Brain pericyte (primary cell): ENCODE measurements at places on chromosomes 2 and 18.

GRCh38 chr18:59783138-59783537, 85.9 kb upstream of the CCBE1 start:
- peak; percentile 25 for DNase-seq

DNA sequence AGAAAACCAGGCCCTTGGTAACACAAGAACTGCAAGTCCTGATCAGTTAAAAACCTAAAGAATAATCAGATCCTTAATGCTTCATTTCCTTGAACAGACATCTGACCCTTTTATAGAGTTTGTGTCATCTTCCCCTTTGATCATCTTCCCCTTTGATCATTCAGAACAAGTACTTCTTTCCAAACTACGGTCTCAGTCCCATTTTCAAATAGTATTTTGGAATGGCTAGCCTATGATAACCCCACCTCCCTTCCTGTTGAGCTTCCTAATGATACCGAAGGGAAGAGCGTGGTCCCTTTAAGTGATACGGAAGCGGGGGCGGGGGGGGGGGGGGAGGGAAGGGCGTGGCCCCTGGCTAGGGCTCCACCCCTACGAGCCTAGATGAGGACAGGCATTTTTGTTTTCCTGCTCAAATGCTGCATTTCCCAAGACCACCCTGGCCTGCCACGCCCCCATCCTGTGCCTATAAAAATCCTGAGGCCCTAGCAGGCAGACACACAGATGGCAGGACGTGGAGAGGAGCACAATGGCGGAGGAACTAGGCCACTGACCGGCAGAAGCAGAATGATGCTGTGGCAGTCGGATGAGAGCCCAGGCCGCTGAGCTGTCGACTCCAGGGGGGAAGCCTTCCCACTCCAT, 24.1 kb upstream of the CHRNA1 start:
- DNase-seq: no peak

DNA sequence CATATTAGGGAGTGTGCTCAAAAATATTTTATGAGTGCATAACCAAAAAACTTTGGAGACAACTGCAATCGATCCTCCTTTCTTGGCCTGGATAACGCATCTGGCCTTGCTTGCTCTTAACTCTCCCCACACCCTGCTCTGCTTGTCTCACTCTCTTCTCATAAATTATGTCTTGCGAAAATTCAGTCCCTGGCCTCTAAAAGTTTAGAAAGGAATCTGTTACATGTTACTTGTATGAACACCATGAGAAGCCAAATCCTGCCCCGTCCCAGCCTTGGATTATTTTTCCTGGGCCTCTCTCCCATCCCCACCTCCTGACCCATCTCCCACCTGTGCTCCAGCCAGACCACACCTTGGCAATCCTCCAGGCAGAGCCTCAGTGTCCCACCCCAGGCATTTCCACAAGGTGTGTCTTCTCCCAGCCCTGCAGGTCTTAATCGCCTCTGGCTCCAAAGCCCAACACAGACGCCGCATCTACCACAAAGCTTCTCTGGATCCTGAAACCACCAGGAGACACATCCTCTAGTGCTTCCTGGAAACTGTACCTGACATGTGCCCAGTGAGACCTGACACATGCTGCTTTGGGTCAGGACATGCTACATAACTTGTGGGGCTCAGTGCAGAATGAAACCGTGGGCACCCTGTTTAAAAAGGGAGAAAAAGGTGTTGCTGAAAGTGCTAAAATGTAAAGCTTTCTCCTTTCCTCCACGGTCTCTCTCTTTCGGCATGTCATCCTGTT, 99.6 kb upstream of the ST3GAL5 start:
- no peak for DNase-seq

DNA sequence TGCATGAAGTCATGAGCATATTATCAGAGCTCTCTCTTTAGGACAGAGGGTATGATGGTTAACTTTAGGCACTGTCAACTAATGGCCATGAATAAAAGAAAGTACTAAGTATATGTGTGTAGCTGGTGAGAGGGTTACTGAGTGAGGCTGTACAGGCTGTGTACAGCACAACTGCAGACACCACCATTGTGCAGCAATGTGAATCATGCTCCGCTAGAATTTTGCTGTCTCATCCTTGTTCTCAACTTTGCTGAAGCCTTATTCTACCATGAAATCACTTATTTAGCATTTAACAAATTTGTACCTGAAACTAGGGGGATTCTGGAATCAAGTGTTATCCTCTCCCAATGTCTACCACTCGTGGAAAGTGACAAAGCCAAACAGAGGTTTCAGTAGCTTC, 414.9 kb downstream of the PLCL1 start:
- DNase-seq: no peak

DNA sequence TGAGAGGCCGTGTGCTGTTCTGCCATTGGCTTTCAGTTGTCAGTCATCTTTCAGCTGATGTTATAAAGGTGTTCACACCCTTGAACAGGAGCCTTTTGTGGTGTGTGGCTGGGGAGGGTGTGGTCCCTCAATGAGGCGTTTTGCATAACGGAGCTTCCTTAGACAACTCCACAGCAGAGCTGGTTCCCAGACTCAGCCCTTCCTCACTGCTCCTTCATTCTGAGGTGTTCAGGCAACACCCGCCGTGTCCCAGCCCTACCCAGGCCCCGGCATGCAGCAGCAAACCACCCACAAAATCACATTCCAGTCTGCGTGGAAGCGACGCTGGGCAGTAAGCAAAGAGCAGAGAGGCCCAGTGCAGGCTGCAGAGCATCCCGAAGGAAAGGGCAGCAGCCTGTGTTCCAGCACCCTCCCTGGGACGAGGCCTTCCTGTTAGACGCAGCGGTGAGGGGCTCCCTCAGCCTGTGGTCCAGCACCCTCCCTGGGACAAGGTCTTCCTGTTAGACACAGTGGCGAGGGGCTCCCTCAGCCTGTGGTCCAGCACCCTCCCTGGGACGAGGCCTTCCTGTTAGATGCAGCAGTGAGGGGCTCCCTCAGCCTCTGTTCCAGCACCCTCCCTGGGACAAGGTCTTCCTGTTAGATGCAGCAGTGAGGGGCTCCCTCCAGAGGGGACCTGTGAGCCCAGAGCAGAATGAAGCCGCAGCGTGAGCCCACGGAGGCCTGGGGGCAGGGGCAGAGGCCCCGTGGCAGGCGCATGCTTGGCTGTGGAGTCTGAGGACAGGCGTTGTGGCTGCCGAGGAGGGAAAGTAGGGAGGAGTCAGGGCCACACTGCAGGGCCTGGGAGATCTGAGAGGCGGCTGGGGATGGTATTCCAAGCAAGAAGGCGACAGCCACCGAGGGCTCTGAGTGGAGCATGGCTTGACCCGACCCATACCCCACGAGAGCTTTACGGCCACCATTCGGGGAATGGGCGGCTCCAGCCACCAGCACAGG, 201.8 kb upstream of the HDAC4 start:
- no peak for DNase-seq

- DNase-seq: no peak
Observed at GRCh38 chr2:163121483-163121882, 282.9 kb upstream of the KCNH7 start.

DNA sequence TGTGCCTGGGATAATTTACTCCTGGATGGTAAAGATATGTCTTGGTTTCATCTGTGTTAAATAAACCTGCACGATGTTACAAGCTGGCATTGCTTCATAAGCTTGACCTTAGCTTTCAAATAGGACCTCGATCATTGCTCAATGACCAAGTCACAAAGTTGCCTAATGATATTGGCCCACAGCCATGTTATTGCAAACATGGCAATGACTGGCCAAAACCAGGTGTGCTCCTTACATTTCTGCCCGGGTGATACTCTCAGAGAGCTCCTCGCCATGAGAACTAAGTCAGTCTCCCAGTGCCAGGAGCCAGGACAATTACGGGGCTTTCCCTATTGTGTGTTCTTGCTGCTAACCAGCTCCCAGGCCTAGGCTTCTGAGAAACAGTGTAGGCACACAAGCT, 72.5 kb upstream of the CYP1B1 start:
- no peak for DNase-seq

DNA sequence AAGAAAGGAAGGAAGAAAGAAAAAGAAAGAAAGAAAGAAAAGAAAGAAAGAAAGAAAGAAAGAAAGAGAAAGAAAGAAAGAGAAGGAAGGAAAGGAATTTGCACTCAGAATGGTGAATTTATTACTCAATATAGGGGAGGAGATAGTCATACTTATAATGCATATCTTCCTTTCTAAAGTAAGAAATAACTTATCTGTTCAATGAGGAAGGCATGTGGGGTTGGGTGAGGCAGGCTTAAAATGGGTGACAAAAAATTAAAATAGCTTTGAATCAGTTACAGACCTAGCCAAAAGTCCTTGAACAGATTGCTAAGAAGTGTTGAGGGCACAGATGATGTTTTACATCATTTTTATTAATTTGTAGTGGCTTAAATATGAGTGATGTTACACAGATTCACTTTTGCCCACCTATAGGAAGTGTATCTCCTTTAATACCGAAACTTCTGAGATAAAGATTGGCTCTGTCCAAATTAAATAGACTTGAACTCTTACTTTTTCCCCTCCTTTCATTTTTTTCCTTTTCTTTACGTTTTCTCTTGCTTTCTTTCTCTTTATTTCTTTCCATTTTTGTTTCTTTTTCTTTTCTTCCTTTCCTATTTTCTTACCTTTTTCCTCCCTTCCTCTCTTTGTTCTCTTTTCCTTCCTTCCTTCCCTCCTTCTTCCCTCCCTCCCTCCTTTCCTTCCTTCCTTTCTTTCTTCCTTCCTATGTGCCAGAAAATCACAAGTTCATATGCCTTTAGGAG, 14.8 kb upstream of the DSC2 start:
- DNase-seq: no peak

GRCh38 chr2:230797515-230798495, 66.9 kb upstream of the ITM2C start:
- DNase-seq: no peak

DNA sequence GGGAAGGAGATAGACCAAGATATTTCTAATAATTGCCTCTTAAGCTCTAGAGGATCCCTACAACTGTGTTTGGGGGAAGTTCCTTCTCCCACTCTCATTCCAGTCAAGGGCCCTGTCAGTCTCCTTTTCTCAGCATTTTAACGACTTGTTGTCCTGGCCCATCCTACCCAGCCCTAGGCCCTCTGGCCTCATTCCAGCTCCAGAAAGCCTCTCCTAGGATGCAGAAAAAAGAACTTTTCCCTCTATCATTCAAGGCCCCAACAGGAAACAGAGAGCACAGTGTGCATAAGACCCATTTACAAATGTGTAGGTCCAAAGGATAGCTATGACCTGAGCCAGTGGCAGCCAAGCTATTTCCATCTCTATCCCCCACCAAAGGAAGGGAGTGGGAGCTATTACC, 14.0 kb downstream of the PKDCC start:
- no peak for DNase-seq
